Smooth muscle cell of the brain vasculature (primary cell): ENCODE measurements at places on chromosomes 5 and 9.

- no peak for DNase-seq
Measured at GRCh38 chr5:43608406-43608805, 5.4 kb downstream of the NNT start.

- no peak for DNase-seq
Measured at GRCh38 chr9:135971892-135972291, 10.7 kb upstream of the UBAC1 start.

- no peak for DNase-seq
Measured at GRCh38 chr5:141703133-141703561, 21.1 kb upstream of the ARAP3 start.

DNA sequence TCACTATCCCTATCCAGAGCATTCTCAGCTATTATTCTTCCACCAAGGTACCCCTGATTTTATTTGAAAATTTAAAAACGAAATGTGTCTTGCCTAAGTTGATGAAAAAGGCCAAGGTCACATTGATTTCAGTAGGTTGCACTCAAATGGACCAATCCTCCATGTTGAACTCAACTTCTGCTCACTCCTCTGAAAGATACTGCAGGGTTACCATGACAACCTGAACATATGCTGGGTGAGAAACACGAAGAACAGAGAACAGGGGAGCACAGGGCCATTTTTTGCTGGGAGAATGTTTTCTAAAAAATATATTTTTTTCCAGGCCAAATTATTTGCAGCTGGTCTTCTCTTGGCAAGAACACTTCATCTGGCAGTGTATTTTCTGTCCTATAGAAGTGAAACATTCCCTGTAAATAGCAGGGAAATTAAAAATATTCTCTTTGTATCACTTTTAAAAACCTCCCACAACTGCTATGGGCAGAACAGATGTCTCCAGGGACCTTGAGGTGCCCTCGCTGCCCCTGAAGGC, 215.9 kb downstream of the NXNL2 start:
- DNase-seq = no peak

DNA sequence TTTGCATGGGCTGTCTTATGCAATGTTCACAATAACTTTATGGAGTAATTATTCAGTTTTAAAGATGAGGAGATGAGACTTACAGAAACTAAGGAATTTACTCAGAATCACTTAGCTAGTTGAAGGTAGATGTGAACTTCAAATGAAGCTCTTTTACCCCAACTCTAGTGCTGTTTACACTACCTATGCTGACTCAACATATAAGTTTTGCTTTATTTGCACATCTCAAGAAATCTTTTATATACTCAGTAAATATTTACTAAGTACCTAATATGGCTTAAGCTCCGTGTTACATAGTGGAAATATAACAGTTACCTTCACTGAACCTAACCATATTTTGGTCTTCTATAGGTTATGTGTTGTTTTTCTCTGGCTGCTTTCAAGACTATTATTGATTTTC, 293.2 kb downstream of the ANXA1 start:
- no peak for DNase-seq

GRCh38 chr5:15383469-15383868, 116.5 kb upstream of the FBXL7 start:
- no peak for DNase-seq

DNA sequence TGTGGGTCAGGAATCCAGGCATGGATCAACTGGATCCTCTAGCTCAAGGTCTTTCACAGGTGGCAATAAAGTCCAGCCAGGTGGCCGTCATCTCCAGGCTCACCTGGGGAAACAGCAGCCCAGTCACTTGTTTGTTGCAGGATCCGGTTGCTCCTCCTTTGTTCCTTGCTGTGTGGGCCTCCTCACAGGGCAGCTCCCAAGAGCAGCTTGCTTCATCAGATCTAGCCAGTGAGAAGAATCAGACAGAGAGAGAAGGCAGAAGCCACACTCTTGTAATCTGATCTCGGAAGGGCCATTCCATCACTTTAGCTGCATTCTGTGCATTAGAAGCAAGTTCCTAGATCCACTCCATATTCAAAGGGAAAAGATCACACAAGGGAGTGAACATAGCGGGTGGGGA, 3.2 kb upstream of the HSD17B3 start:
- no peak for DNase-seq

GRCh38 chr9:31699836-31700235, 684.6 kb upstream of the ACO1 start:
- DNase-seq = no peak

DNA sequence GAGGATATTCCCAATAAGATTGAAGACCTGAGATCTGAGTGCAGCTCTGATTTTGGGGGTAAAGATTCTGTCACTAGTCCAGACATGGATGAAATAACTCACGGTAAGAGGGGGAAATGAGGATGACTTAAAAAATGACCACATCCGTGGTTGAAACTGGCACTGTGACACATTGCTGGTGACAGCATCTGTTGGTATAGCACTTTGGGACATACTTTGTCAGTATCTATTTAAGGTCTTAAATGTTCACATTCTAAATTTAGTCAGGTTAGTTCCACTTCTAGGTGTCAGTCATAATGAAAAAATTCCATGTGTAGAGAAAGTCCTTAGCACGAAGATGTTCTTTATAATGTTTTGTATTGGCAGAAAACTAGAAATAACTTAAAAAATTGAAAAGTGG, 70.9 kb downstream of the GAPVD1 start:
- DNase-seq = no peak

GRCh38 chr5:128927644-128928043, 37.6 kb upstream of the SLC27A6 start:
- no peak for DNase-seq

GRCh38 chr9:28782630-28783029, 1209.3 kb upstream of the C9orf72 start:
- DNase-seq = no peak

- no peak for DNase-seq
Measured at GRCh38 chr5:160507221-160507721, 85.6 kb downstream of the PTTG1 start.

- no peak for DNase-seq
Measured at GRCh38 chr5:10374046-10375022, 20.8 kb downstream of the MARCHF6 start.

DNA sequence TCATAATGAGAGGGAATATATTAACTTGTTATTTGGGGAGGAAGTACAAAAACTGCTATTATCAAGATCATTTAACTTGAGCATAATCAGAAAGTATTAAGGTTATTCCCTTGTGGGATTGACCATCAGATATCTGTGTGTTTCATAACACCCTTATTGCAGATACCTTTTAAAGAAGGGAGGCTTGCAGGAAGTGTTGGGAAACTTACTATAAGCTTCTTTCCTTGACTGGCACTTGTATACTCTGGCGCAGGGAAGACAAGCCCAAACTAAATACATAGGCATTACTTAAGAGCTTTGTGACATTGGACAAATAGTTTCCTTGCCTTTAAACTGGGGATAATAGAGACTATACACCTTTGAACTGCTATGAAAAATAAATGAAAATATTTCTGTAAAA, 50.9 kb downstream of the PIK3R1 start:
- no peak for DNase-seq

GRCh38 chr9:128190516-128191405, 611 bp downstream of the CIZ1 start:
- DNase-seq = no peak

GRCh38 chr9:9912459-9912858, 700.3 kb downstream of the PTPRD start:
- DNase-seq = no peak

DNA sequence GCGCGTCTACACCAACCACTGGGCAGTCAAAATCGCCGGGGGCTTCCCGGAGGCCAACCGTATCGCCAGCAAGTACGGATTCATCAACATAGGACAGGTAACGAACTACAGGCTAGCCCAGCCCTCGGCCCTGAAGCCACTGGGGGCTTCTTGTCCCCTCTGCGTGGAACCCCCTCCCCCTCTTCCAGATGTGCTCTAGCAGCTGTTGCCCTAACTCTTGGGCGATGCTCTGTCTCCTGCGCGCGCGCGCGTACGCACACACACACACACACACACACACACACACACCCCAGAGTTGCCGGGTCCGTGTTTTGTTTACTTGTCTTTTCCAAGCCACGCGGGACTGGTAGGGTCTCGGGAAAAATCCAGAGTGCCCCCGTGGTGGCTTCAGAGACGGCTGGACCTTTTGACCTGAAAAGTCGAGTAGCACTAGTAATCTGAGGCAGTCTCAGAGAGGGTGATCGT, 836 bp downstream of the PCSK5 start:
- no peak for DNase-seq

DNA sequence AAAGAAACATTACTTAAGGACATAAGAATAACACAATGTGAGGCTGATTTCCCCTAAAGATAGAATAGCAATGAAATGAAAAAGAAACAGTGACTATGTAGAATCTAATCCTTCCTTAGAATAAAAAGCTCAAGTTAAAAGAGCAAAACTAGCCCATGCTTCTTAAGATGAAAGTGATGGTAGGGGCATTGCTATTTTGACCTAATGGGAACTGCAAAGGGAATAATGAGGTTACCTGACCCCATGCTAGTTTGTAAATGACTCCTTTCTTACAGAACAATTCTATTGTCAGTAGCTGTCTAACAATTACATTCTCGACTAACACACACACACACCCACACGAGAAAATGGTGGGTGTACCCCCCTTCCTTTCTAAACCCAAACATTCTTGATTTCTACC, 575.8 kb downstream of the CSNK1G3 start:
- DNase-seq = no peak

GRCh38 chr5:96302174-96302738, 130.8 kb downstream of the PCSK1 start:
- no peak for DNase-seq
